ENCODE measurements at places on chromosomes 7 and 10.
A peak's percentile ranks its signal among the peaks of the same experiment; 100 is the strongest.

DNA sequence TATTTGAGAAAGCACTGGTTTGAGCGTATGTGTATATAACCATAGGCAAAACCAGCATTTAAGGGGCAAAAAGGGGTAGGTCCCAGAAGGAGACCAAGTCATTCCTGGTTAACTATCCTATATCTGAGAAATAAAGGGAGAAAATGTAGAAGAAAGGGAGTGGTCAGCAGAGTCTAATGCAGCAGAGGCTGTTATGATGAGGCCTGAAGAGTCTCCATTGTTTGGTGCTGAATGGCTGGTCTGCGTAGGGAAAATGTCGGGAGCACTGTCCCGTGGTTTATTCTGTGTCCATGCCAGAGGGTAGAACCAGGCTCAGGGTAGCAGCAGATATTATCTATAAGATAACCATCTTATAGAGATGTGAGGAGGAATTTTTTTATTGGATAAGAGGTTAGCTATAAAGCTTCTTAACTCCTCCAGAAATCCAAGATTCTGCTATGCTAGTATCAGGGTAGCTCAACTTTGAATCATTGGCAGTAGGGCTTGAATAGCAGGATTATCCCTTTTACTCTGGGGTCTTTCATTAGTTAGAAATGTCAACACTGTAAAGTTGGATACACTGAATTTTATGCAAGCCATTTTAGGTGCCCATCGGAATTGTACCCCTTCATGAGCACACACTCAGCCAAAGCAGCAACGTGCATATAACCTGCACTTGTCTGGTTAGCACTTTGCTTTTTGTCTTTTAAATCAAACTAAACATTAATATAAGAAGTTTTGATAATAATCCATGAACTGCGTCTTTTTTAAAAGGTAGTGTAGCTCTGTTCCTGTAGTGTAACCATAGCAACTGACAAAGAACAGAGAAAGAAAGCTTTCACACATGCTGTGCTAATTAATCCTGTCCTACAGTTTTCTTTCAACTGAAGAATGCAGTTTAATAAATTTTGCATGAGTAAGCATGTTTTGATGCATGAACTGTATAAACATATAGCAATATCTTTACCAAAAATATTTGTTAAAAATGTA, 312.0 kb upstream of the FZD1 start:
- peak; percentile 76 for DNase-seq

DNA sequence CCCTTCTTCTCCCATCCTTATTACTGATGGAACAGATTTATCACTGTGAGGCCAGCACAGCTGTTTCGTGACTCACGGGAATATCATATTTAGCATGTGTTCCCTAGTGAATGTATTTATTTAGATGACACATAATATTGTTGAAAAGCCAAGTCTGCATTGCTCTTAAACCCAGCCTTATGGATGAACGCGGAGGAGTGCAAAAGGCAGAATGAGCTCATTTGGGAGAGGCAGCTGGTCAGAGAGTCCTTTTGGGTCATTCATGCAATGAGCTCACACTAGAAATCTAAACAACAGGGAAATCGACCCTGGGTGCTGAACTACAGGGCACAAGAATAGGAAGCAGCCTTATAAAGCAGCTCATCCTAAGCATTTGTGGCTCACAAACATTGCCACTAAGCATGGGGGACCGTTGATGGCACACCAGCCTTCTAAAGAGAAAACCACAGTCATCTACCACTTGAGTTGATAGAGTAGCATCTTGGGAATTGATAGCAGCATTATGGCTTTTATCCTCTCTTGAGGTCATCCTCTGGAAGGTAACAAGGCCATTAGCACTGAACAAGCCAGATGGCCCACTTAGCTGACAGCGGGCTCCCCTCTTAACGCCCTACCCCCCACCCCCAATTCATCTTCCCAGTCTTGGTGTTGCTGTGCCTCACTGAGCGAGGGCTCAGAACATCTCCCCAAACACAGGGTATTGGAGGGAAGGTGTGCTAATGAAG, 32.9 kb upstream of the SDK1 start:
- peak; percentile 24 for DNase-seq

GRCh38 chr10:126179637-126180036, 208.6 kb downstream of the ADAM12 start:
- DNase-seq: no peak

- peak; percentile 17 for DNase-seq
Measured at GRCh38 chr7:101816595-101817470, 593 bp upstream of the CUX1 start.

DNA sequence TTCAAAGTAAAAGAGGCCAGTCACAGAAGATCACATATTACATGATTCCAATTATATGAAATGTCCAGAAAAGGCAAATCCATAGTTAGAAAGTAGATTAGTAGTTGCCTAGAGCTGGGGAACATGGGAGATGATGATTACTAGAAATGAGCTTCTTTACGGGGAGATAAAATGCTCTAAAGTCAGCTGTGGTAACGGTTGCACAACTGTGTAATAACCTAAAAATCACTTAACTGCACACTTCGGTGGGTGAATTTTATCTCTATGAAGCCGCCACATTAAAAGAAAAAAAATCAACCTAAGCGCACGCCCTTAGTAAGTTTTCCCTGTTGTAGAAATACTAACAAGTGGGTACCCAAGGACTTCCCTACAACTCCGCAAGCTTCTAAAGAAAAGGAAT, 15.9 kb downstream of the XRCC2 start:
- DNase-seq: no peak

DNA sequence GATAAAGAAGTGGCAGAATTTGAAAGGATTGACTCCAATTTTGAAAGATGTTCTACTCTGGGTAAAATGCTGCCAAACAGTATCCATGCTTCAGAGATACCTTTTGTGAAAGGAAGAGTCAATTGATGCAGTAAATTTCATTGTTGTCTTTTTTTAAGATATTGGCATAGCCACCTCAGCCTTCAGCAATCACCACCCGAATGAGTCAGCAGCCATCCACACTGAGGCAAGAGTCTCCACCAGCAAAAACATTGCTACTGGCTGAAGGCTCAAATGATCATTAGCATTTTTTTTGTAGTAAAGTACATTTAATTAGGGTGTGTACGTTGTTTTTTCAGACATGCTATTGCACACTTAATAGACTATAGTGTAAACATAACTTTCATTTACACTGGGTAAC, 31.7 kb upstream of the CYP26C1 start:
- no peak for DNase-seq

All from NCI-H2081 (cell line).